Activated CD8-positive, alpha-beta memory T cell treated with anti-CD3 and anti-CD28 coated beads for 1 hour (primary cell): ENCODE measurements at places on chromosomes 1 and 21.

DNA sequence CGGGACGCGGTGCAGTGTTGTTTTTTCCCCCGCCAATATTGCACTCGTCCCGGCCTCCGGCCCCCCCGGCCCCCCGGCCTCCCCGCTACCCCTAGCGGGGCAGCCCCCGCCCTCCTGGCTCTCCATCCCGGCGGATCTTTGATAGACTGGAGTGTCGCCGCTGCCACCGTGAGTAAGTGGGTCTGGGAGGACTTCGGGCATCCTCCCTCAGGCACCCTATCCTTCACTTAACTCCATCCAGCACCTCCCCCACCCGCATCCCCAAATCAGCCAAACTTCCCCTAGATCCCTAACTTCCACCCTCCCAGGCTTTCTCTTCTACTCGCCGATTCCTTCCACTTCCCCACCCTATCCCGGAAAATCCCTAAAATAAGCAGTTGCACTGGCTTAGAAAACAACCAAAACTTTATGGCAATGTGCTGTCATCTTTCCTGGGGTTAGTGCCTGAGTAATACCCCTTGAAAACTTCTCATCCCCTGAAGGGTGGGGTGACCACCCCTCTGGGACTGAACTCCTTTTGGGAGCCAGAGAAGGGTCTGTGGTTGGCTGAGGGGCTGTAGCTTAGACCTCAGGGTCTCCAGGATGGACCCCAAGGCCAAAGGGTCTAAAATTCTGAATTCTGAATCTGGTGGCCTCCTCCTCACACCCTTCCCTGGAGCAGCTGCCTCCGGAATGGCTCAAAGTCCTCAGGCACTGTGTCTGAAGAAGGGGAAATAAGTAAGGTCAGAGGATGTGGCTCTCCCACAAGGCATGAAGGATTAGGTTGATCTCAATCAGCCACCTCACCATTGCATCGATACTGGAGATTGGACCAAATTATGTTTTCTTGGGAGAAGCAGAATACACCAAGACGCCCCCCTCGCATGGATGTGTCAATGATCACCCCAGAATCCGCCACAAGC is 12.2 kb downstream of the THBS3 start:
- no peak for DNase-seq

DNA sequence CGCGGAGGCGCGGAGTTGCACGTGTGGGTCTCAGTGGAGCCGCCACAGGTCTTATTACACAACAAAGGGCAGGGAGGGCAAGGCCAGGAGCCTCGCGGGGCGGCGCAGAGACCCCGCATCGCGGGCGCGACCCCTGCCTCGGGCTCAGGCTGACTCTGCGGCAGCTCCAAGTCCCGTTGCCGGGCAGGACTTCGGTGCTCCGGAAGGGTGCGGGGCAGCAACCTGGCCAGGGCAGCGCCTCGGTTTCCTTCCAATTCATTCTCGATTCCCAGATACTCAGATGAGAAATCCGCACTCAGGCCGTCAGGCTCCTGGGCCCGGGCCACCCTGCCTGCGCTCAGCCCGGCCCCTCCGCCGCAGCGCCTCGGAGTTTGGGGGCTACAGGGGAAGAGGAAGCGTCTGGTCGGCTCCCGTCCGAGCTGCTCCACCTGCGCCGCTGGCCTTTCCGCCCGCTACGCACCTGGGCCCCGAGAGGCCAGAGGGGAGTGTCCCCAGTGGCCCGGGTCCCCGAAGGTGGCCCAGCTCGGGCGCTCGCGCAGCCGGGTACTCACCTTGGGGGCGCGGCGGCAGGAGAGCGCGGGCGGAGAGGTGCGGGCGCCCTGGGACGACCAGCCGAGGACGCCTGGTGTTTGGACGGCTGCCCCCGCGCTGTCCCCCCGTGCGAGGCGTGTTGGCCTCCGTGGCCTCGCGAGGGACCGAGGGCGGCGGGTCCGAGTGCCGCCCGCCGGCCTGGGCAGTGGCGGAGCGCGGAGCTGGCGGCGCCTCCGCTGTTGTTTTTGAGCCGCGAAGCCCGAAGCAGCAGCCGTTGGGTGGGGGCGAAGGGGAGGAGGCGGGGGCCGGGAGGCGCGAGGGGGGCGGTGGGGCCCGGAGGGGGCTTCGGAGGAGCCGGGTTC is 1.1 kb upstream of the PRDM16 start:
- no peak for DNase-seq

DNA sequence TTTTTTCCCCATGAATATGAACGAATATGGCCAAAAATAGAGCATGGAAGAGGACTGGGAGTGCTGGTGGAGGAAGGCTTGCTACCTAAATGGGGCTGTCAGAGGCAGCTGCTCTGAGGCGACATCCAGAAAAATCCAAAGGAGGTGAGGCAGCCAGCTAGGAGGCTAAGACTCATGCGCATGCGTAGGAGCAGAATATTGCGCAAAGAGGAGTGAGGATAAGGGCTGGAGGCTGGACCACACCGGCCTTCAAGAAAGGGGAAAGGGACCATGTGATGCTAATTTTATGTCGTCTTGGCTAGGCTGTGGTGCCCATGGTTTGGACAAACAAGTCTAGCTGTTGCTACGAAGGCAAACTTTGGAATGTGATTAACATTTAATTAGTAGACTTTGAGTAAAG is 30.5 kb downstream of the HEYL start:
- no peak for DNase-seq

DNA sequence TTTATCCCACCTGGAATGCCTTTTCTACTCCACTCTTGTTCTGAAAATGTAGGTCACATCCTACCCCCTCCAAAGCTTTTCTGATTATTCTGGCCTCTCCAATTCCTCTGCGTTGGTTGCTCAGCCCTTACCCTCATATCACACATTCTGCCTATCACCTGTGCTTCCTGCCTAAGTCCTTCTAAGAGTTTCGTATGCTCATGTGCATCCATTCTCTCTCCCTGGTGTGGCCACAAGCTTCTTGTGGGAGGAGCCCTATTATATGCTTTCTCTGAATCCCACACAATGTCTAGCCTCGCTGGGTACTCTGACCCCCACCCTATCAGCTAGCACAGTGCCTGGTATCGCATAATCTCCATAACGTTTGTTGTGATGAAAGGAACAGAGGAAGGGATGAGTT is 54.2 kb downstream of the CD58 start:
- no peak for DNase-seq

GRCh38 chr1:119816407-119816806 is 5.1 kb upstream of the REG4 start:
- DNase-seq = no peak

GRCh38 chr1:100463791-100464424 is 74.0 kb upstream of the GPR88 start:
- DNase-seq = no peak

GRCh38 chr1:226093621-226094020 is 31.1 kb downstream of the H3-3A start:
- no peak for DNase-seq

- no peak for DNase-seq
Observed at GRCh38 chr1:38418195-38419030, 371.8 kb upstream of the POU3F1 start.

- DNase-seq = no peak
Observed at GRCh38 chr1:114926607-114927006, 71.9 kb downstream of the SYCP1 start.

- DNase-seq = no peak
Observed at GRCh38 chr1:162293073-162293692, 83.5 kb downstream of the SPATA46 start.

- no peak for DNase-seq
Observed at GRCh38 chr1:200311256-200311655, 98.6 kb downstream of the ZNF281 start.

GRCh38 chr1:231606712-231607111 is 19.9 kb upstream of the DISC1 start:
- DNase-seq = no peak

DNA sequence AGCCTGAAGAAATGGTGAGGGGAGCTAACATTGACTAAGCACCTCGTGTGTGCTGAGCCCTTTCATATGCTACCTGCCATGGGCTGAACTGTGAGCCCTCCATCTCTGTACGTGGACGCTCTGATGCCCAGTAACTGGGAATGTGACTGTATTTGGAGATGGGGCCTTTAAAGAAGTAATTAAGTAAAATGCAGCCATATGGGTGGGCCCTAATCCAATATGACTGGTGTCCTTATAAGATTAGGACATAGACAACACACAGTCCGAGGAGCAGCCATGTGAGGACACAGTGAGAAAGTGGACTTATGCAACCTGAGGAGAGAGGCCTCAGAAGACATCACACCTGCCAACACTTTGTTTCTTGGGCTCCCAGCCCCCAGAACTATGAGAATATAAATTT is 92.7 kb upstream of the ATP1B1 start:
- no peak for DNase-seq

GRCh38 chr1:30702823-30703222 is 20.6 kb downstream of the MATN1 start:
- no peak for DNase-seq

GRCh38 chr1:222894331-222894730 is 79.5 kb downstream of the DISP1 start:
- DNase-seq = no peak

GRCh38 chr1:64487061-64487460 is 17.1 kb downstream of the CACHD1 start:
- DNase-seq = no peak
